ENCODE measurements at places on chromosomes 1 and 21. TPM values are rescaled to one million over a fixed set of nuclear protein-coding genes. Genes with fewer than 3 reads are reported as not detected.
A peak's percentile ranks its signal among the peaks of the same experiment; 100 is the strongest.

DNA sequence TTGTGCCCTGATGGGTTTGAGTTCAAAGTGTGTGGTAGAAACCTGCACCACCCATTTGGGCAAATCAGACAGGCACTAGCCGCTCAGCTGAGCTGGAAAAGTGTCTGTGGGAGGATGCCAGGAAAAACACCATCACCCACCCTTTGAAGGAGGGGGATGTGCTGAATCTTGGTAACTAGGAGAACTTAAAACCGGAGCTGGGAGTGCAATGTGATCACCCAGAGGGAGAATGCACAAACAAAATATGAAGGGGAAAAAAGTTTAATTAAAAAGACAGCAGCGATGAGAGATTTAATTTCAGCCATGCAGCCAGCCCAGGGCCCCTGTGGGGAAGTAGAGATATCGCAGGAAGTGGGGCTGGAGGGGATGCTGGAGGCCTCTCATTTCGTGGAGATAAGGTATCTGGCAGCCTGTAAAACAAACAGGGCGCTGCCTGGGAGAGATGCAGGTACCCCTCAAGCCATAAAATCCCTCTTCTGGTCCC is 86.8 kb upstream of the BCAR3 start:
- no peak for DNase-seq

- no peak for DNase-seq
These were observed 34.2 kb downstream of the VWA5B1 start for GRCh38 chr1:20324704-20325406.

DNA sequence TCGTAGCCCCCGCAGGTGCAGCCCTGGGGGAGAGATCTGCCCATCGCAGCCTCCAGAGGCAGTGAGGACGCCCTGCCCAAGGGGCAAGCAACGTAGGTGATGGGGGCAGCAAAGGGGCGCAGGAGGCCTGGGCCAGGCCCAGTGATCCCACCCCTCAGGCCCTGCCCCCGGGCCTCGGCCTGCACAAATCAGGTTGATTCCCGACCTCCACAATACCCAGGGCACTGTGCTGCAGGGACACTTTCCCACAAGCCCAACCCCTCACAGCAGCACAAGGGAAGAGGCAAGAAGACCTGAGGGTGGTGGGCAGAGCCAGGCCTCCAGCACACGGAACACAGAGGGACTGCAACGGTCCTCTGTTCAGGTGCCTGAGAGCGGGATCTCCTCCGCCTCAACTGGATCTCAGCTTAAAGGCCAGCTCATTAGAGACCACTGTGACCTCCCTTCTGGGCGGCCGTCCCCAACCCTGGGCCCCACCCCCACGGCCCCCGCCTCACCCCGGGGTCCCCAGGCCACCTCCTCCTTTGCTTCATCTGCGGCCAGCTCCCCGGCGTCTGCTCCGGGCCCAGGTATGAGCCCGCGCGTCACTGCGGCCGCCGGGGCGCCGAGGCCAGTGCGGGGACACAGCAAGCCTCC is 812 bp upstream of the ARF1 start:
- peak; percentile 31 for DNase-seq

DNA sequence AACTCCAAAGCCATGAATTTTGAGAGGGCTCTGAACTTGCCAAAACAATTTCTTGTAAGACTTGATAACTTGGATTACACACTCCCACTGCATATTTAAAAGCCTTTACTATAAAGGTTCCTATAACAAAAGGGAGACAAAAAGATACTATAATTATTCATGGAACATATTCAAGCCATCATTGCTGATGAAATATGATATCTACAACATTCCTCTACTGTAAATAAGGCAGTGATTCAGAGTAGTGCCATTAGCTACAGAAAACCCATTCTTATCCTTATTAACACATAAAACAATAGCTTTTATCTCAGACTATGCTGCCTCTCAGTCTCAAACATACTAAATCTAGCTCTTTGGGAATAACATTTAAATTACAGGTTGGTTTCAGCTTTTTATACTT is 675.5 kb upstream of the CXADR start:
- DNase-seq: no peak

DNA sequence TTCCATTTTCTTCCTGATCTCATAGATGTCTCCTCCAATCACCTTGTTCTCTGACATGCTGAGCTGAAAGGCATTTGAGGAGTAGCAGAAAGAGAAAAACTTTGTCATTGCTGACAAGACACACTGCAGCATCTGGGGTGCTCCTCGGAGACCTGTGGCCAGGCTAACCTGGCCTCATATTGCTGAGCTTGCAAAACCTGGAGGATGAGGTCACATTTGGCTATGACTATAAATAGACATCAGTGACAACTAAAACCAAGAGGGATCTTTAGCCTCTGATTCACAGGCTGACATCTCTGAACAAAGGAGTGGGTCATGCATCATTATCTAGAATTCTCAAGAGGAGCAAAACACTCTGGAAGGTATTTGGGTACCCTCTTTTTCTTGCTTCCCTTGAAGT is 83.7 kb downstream of the PROX1 start:
- no peak for DNase-seq

DNA sequence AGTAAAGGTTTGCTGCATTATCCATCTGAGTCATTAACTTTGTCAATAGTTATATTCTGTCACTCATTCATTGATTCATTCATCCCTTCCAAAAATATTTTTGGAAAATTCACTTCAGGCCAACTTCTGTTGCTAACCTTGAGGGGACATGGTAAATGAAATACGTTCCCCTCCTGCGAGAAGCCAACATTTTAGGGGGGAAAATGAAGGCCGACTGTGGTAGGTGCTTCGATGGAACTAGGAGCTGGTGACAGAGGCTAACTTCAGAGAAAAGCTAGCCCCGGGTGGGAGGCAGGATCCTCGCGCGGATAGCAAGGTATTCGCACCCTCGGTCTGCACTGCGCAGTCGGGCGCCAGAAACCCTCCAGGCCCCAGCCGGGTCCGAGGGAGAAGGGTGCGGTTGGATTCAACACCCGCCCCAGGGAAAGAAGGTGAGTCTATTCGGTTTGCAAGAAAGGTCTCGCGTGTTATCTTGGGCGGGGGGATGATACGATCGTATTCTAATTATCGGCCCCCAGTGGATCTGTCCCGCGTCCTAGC is 646 bp upstream of the RRP15 start:
- no peak for DNase-seq

The FAM72B gene
- polyA plus RNA-seq: 3.6 TPM

The SLC44A5 gene
- 1.4 TPM for polyA plus RNA-seq

The S100A16 gene
- 355 TPM for polyA plus RNA-seq
